NCI-H187 treated with DMSO at 0.1 percent for 48 hours (cell line): ENCODE measurements at places on chromosomes 13 and 19.

DNA sequence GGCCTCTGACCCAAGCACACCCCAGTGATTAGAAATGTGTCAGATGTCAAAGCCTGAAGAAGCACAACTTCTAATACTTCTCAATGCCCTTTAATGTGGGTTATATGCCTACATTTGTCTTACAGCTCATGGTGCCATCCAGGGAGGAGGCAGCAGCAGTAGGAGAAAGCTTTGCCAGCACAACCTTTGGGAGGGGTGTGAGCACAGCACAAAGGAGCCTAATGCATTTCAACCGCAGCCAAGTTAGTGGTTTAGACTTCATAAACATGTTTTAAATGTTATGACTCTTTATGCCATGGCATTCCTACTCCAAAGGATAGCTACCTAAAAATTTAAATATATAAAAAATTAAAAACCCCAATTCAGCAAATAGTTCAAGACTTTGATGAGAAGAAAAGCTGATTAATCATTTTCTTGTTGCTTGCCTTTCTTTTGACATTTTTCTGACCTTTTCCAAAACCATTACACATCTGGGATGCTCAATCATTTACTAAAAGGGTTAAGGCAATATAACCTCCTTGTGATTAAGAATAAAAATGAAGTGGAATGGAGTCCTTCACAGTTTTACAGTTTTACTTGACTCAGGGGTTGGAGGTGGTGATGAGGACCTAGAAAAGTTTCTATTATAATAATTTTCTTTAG lies 142.7 kb downstream of the DLEU7 start:
- no peak for DNase-seq

DNA sequence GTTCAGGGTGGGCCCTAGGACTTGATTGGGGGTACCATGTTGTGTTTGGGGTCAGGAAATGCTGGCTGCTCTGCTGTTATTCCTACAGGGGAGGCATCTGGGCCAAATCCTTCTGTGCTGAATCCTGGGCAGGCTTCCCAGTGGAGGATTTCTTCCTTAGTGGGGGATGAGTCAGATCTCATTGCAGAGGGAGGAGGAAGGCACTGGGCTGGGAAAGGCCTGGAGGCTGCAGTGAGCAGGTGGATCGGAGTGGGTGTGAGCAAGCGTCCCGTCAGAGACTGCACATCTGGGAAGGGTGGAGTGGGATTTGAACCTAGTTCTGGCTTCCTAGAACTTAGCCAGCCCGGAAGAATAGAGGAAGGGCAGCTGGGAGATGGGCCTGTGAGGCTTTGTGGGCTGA lies 11.5 kb downstream of the CCDC124 start:
- DNase-seq: no peak

DNA sequence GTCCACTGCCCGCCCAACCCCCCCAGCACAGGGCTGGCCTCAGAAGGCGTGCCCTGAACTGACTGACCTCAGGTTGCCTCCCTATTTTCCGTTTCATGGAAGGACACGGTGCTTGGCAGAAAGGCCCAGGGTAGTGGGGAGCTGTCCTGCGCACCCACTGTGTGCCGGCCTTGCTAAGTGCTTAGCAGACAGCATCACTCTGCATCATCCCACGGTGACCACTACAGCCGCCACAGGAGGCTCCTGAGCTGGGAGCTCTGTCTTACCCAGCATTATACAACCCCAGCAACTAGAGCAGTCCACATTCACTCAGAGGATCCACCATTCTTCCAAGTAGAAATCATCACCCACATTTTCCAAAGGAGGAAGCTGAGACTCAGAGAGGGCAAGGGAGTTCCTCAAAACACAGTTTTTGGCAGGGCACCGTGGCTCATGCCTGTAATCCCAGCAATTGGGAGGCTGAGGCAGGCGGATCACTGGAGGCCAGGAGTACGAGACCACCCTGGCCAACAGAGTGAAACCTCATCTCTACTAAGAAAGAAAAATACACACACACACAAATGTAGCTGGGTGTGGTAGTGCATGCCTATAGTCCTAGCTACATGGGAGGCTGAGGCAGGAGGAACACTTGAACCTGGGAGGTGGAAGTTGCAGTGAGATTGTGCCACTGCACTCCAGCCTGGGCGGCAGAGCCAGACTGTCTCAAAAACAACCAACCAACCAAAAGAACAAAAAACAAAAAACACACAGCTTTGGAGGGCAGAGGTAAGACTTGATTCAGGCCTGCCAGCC lies 1.6 kb downstream of the SBK2 start:
- DNase-seq: no peak

DNA sequence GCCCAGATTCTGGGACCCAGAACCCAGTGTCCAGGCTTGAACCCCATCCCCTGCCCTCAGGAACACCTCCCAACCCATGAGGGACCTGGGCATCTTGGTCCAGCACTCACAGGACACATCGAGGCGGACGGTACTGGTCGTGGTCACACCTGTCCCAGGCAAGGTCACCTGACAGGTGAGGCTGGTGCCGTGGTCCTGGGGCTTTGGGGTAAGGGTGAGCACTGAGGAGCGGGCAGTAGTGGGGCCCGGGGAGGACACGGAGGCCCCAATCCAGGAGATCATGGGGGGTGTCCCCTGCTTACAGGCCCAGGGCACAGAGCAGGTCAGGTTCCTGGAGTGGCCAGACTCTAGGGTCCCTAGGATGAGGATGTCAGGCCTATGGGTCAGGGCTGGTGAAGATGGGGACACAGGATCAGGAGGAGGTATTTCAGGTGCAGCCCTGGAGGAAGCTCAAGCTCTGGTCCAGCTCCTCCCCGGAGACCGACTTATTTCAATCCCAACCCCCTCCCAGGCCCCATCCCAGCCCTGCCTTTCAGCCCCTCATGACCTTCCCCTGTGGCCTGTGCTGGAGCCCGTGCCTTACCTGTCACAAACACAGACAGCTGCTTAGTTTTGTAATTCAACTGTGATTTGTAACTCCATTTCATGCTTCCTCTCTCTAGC lies 772 bp downstream of the SIGLEC8 start:
- no peak for DNase-seq

DNA sequence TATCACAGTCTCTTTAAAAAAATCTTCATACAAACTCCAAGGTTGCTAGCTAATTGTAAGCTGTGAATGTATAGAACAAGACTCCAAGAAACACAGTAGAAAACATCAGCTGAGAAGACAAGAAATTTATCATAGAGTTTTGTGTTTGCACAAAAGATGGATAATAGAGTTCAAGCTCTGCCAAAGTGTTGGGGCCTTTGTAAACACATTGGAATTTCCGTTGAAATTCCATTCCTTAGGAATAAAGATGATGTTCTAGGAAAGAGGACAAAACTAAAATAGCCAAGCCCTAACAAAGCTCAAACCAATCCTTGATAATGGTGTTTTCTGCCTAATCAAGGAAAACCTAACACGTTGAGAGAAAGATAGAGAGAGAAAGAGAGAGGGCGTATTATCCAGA lies 20.6 kb downstream of the LRRC63 start:
- DNase-seq: no peak

DNA sequence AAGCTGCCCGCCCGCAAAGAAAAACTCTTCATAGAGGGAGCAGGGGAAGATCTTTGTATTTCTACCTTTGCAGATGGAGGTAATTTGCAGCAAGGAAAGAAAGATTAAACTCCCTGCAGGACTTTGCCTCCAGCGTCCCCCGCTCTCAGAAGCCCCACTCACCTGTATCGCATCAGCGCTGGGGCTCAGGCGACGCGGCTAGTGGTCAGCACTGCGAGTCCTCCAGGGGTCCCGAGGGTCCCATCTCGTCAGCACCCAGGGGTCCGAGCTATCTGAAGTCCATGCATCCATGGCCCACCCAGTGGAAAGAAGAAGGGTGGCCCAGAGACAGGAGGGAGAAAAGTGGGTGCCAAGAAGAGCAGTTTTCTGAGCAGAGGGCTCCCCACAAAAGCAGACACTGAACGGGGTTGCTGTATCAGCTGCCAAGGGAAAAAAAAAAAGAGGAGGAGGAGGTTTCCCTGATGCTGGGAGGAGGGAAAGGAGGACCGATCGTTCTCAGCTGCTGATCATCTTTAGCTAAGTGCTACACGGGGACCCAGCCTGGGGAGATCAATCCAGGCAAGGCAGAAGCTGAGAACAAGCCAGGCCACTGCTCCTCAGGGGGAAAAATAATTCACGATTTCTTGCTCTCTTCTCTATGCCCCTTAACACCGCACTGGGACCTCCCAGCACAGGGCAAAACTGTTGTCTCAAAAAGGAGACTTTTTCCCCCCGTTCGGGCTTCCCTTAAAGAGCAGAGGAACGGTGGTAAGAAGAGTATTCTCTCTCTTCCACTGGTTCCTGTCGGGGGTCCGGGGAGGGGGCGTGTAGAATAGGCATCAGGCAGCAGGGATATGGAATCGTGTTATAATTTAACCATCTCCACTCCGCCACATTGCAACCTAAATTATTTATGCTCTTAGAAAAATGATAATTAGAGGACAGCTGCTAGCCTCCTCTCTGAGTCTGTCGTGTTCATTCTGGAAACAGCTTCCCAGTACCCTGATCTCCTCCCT lies 117.7 kb upstream of the CACNA1A start:
- DNase-seq: no peak

- no peak for DNase-seq
Observed at GRCh38 chr19:1841209-1841924, 6.9 kb downstream of the REXO1 start.

- DNase-seq: no peak
Observed at GRCh38 chr19:38880882-38881609, 3.0 kb upstream of the RINL start.

- DNase-seq: no peak
Observed at GRCh38 chr13:112842343-112842856, 126.6 kb upstream of the MCF2L start.

DNA sequence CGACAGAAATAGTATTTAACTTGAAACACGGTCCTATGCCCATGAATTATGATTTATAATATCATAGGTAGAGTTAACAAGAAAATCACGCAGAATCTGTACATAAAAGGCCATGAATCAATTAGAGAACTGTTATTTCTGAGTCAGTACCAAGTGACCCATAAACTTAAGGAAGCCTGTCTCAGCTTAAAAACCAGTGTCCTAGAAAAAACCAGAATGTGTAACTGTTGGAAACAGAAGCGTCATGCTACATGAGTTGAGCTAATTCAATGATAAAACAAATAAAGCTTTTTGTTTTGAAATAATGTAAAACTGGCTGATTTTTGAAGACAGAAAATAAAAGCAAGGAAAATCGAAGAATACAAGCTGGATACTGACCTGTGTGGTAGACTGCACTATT lies 34.8 kb upstream of the SGCG start:
- DNase-seq: no peak

DNA sequence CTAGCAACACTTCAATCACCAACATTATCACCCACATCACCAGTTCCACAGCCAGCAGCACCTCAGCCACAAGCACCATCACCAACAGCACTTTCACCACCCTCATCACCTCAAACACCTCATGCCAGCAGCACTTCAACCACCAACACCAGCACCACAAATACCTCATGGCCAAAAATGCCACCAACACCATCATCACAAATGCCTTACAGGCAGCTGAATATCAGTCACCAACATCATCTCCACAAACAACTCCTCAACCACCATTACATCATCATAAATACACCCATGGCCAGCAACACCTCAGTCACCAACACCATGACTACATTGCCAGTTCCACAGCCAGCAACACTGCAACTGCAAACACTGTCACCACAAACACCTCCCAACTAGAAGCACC lies 10.4 kb downstream of the FCER2 start:
- no peak for DNase-seq

- no peak for DNase-seq
Observed at GRCh38 chr13:42076309-42076713, 27.9 kb downstream of the DGKH start.

GRCh38 chr13:113668491-113668971 lies 1.5 kb downstream of the GRK1 start:
- DNase-seq: no peak

GRCh38 chr19:4302243-4302640 lies at the start of gene TMIGD2:
Gene TMIGD2 (minus strand): TSS chr19:4302389. CDS start chr19:4302385, 4 bp downstream.
- DNase-seq: no peak

GRCh38 chr13:113981611-113982295 lies 7.9 kb upstream of the C13orf46 start:
- no peak for DNase-seq

- DNase-seq: no peak
Observed at GRCh38 chr13:93309886-93310523, 83.4 kb downstream of the GPC6 start.
